ENCODE measurements at places on chromosomes 1 and 21. TPM values are rescaled to one million over a fixed set of nuclear protein-coding genes. Genes with fewer than 3 reads are reported as not detected.

AMY1C gene
- not detected for total RNA-seq

C1QTNF12 gene
- not detected for total RNA-seq

MATN1 gene
- total RNA-seq = not detected

DNA sequence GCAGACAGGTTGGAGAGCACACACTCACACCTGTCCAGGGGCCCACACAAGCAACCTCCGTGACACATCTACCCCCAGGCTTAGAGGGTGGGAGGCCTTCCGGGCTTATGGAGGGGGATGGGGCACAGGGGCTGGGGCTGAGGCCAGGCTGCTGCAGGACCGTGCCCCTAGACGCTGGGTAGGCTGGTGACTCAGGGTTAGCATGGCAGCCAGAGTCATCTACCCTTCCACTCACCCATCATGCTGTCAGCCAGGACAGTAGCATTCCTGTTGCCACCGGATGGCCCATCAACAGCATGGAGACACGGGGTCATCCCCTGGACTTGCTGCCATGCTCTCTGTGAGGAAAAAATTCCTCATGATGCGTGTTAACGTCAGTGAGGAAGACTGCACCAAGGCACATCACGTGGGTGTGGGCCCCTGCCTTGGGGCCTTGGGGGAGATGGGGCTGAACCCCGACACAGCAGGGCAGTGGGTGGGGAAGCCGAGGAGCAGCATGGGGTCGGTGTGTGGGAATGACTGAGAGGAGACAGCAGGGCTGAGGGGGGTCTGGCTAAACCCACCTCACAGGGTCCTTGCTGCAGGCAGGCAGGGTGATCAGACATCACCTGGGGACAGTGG is 52.8 kb downstream of the WNT9A start:
- DNase-seq = no peak

GRCh38 chr1:99731384-99731783 is 35.1 kb downstream of the FRRS1 start:
- DNase-seq = no peak

- no peak for DNase-seq
Observed at GRCh38 chr1:6511056-6511455, 19.6 kb upstream of the PLEKHG5 start.

DNA sequence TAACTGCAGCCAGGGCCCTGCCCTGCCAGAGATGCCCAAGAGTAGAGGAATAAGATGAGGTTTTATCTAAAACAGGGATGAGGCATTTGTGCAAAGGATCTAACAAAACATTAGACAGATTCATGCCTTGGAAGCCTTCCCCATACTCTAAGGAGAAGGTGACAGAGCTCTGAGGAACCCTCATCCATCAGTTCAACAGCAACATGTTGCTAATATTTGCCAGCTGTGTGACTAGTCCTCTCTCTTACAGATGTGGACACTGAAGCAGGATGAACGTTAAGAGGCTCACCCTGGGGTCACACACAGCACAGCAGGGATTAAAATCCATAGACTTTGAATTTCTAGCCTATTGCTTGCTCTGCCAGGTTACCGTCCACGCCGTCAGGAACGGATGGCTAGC is 99.0 kb downstream of the ZBTB18 start:
- no peak for DNase-seq
